ENCODE measurements at places on chromosomes 16 and 17. TPM values are rescaled to one million over a fixed set of nuclear protein-coding genes. Genes with fewer than 3 reads are reported as not detected.

Gene ST6GALNAC1
- not detected for total RNA-seq

Gene MED13
- 35.6 TPM for total RNA-seq

GRCh38 chr17:73820686-73821448, 176.6 kb upstream of the SDK2 start:
- DNase-seq = no peak

DNA sequence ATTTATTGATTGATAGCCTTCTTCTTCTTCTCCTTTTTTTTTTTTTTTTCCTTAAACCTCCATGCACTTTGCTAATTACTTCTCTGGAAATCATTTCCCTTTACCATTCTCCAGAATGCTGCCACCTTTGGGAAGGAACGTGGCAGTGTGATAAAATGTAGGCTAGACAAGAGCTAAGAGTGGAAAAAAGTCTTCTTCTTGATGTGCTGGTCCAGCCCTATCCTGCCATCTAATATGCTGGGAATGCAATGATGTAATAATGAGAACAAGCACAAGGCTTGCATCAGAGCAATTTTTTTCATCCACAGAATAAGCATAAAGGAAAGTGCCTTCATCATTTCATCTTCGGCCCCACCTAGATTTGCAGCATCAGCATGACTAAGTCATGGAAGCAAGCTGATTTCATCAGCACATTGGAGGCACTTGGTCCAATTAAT, 128.7 kb upstream of the ZFHX3 start:
- DNase-seq = no peak

DNA sequence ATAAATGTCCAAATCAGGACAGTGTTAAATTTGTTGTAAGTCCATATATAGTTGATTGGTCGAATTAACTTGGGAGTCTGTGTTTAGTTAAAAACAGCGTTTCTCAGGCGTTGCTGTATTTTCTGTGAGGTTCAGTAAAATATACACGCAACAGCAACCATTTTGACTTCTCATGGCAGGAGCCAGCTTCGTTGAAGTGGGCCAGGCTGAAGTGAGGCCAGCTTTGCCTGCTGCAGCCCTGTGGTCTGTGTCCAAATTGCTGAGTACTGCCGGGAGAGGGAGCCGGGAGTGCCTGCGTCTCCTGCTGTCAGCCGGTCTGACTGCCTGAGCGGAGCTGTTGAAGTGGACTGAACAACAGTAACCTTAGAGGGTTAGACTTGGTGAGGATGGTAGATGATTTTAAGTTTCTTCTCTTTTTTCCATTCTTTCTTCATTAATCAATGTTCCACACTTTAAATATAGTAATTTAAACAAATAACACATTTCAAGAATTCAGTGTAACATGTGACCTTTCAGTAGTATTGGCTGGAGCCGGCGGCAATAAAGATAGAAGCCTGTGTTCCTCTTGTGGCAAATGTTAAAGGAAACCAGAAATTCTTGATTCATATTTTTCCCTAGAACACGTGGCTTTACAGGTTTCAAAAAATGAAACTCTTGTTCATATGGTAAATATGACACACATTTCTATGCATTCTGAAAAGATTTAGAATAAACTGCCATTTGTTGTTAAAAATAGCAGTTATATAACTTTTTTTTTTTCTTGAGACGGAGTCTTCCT, 37.0 kb upstream of the ZNF750 start:
- DNase-seq = no peak

Data from glomerular endothelial cell (primary cell).